ENCODE measurements at places on chromosomes 12 and 14.
A peak's percentile ranks its signal among the peaks of the same experiment; 100 is the strongest.

GRCh38 chr12:59583003-59583712 is 12.7 kb upstream of the SLC16A7 start:
- DNase-seq: no peak
- H3K27me3 ChIP-seq: no peaks in the 10 kb centered on the region
- no peaks in the 10 kb centered on the region for H3K4me1 ChIP-seq
- no peak overlapping the region for H3K27ac ChIP-seq

- H3K36me3 ChIP-seq: no peaks in the 10 kb centered on the region
- H3K4me3 ChIP-seq: no peak overlapping the region
- H3K27ac ChIP-seq: no peak overlapping the region
- H3K27me3 ChIP-seq: no peaks in the 10 kb centered on the region
- H3K4me1 ChIP-seq: no peaks in the 10 kb centered on the region
- no peak for DNase-seq
Observed at GRCh38 chr14:68027276-68027675, 207.7 kb downstream of the RAD51B start.

DNA sequence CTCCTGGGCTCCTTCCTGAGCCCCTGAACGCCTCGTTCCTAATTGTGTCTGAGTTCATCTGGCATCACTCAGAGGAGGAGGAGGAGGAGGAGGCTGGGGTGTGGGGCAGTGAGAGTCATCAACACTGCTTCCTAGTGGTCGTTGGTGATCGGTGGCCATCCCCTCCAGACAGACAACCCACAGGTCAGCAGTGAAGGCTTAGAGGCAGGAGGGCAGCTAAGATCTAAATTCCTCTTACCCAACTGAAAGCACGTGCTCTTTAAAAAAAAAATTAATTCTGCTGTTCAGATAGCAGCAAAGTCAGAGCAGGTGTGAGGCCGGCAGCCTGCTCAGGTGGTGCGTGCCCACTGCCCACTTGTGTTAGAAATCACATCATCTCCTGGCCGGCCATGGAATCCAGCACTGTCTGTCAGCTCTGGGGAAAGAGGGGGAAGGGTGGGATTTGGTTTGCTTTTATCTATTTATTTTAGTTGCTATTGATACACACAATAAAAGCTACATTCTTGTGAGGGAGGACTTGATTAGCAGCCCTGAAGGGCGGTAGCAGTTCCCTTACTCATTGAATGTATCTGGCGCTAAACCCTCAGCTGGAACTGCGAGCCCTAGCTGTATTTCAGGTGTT is 46.6 kb downstream of the PPP2R5C start:
- no peak overlapping the region for H3K4me3 ChIP-seq
- H3K36me3 ChIP-seq: peaks cover 6% of the 10 kb centered on the region
- H3K27ac ChIP-seq: no peak overlapping the region
- H3K4me1 ChIP-seq: peaks cover 4% of the 10 kb centered on the region

DNA sequence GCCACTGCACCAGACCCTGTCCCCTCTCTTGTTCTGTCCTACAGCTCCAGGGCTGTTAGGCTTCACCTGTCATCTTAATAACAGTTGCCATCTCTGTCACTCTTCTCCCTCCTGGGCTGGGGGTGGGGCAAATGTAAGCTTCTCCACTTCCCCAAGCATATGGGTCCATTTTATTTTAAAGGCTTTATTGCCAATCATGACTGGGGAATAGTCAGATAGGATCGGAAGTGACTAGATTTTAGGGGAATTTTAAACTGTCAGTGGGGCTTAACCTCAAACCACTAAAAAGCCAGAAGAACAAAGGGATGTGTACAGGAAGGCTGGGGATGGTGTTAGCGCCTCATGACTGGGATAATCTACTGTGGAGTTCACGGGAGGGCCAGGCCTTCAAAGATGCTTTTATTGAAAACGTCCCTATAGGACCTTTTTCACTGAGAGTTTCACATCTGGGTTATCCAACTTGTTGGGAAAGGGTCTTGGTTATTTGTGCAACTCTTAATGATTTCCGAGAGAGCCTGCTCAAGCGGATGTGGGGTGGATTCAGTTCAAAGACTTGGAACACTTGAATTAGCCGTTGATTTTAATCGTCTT is 41.6 kb downstream of the CHST11 start:
- no peak overlapping the region for H3K4me3 ChIP-seq
- no peaks in the 10 kb centered on the region for H3K36me3 ChIP-seq
- peak overlapping the region; percentile 38 for H3K27ac ChIP-seq
- no peaks in the 10 kb centered on the region for H3K4me1 ChIP-seq
- H3K27me3 ChIP-seq: no peaks in the 10 kb centered on the region

DNA sequence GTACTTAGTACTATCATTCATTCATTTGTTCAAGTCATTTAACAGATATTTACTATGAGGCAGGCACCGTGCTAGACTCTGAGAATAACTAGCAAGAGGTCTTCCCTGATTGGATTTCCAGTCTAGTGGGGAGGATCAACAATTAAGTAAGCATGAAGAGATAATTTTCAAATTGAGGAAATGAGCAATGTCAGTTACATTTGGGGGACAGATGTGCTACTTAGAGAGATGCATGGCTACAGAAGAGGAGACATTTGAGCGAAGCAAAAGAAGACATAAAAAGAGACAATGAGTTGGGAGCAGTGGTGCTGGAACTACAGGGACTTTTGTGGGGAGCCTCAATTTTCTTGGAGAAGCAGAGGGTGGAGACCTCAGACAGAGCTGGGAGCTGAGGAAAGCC is 7.7 kb downstream of the KCNA5 start:
- H3K27ac ChIP-seq: no peak overlapping the region
- no peak overlapping the region for H3K4me3 ChIP-seq
- H3K27me3 ChIP-seq: peaks cover 9% of the 10 kb centered on the region
- no peaks in the 10 kb centered on the region for H3K4me1 ChIP-seq
- no peak for DNase-seq

DNA sequence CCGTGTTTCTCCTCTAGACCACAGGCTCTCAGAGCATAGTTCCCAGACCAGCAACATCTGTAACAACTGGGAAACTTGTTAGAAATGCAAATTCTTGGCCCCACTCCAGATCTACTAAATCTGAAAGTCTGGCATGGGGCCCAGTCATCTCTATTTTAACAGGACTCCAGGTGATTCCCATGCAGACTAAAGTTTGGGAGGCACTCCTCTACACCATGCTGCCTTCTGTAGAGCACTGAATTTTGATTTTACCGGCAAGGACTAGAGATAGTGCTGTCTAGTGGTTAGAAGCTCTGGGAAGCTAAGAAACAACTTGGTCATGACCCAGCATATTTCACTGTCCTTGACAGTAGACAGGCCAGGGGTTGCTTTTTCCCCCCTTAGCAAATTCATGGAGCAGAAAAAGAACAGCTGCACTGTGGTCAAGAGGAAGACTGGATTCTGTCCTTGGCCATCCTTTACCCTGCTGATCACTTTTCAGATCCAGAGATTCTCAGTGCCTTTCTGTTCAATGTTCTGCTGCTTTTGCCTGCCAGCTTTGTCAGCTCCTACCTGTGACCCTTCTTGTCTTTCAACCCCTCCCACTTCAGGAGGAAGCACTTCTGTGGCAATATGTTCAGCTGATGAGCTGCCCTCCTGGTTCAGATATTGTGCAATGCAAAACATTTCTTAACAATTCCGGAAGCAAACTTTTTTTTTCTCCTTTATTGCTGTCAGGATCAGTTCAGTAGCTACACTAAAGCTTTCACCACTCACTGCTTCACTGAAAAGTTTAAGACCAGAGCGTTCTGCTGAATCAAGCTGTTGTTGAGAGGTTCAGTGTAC is 133.8 kb upstream of the NUDT4 start:
- peak overlapping the region; percentile 33 for H3K27ac ChIP-seq
- peak; percentile 91 for DNase-seq
- no peaks in the 10 kb centered on the region for H3K27me3 ChIP-seq
- H3K4me3 ChIP-seq: no peak overlapping the region
- peaks cover 3% of the 10 kb centered on the region for H3K4me1 ChIP-seq

DNA sequence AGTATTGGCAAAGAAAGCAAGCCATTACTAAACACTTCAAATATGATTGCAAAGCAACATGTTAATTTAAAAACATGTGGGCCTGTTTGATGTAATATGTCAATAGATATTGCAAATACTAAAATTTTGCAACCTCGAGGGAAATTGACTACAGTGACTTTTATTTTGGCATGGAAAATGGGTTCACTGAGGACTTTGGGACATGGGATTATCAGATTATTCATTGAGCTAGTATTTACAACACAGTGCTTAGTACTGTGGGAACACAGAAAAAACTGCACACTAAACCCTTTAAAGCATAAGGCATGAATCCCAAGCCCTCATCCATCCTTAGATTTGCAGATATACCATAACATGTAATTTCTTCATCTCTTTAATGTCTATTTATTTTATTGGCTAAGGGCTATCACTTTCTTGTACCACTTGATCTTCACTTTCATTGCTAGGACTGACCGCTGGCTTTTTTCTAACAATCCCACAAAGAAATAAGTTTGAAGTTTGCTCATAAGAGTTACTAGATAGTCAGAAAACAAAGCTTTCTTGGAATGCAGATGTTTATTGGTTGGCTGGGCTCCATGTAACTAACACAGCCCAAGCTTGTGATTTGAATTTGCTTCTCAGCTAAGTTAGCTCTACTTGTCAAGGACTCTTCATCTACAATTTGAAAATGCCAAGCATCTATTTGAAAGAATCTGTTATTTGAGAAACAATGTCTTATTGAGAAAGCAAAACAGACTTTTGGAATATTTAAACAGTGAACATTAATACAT is 48.7 kb downstream of the PPFIBP1 start:
- no peak overlapping the region for H3K27ac ChIP-seq
- no peak overlapping the region for H3K4me3 ChIP-seq
- H3K27me3 ChIP-seq: no peaks in the 10 kb centered on the region
- DNase-seq: no peak
- no peaks in the 10 kb centered on the region for H3K36me3 ChIP-seq

DNA sequence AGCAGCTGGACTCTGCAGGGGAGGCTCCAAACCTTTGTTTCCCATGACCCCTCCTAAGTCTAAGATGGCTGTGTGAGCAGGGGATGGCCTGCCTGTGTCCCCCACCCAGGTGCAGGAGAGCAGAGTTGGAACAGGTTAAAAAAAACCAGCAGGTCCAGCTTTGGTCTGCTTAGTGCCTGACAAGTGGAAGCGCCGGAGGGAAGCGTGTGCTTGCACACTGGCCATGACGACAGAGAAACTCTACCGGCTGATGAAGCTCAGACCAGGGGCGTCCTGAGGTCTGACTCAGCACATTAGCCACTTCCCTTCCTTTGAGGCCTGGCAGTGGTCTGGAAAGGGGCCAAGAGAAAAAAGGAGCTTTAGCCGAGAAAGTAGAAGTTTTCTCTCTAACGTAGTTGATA is 280.1 kb downstream of the VRK1 start:
- H3K27me3 ChIP-seq: peaks cover 2% of the 10 kb centered on the region
- no peaks in the 10 kb centered on the region for H3K36me3 ChIP-seq
- no peak overlapping the region for H3K27ac ChIP-seq
- no peak overlapping the region for H3K4me3 ChIP-seq
